ENCODE measurements at places on chromosomes 5 and 9.
A peak's percentile ranks its signal among the peaks of the same experiment; 100 is the strongest.

- peak; percentile 82 for DNase-seq
Observed at GRCh38 chr5:167850911-167851310, 440.5 kb upstream of the WWC1 start.

DNA sequence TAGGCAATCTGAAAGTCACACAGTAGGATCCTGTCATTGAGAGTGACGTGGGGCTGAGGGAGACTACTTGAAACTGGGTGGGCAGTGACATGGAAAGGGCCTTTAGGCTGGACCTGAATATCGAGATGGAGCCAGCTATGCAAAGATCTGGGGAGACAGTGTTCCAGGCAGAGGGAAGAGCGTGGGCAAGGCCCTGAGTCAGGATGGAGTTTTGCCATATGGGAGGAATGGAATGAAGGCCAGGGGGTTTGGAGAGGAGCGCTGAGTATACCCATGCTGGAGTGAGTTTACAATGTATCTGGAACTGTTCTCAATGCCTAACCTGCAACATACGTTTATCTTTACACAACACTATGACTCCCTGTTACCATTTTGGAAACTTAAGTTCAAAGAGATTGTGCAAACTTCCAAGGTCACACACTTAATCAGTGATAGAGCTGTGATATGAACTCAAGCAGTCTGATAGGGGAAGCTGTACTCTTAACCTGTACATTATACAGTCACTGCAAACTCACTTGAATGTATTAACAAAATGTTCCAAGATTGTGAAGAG lies 33.5 kb downstream of the INSYN2B start:
- DNase-seq: peak; percentile 60

DNA sequence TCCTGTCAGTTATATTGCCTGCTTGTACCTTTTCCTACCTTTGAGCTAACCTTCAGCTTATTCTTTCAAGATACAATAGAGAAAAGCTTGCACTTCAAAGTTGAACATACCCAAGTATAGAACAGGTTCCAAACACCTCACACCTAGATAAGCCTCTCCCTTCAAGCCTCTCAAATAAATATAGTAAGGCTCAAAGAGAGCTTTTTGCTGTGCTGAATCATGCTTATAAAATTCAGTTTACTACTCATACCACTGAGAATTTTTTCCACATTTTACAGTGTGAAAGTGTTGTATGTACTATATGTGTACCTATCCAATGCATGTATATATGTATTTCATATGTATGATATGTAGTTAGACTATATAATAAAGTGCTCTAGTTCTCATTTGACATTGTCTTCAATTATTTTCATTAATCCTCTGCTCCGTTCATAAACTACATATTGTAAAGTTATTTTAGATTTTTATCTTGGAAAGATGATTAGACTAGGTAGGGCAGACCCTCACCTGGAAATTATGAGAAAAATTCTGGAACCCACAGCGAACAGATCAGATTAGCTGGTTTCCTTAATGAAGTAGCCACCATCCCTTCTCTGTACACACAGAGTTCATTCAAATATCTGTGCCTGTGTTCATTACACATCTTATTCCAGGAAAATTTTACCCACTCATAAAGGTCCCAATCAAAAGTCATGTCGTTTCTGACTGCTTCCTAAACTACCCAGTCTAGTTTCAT lies 149.2 kb upstream of the RGMB start:
- no peak for DNase-seq

GRCh38 chr5:132025403-132025971 lies 14.0 kb upstream of the ACSL6 start:
- no peak for DNase-seq

DNA sequence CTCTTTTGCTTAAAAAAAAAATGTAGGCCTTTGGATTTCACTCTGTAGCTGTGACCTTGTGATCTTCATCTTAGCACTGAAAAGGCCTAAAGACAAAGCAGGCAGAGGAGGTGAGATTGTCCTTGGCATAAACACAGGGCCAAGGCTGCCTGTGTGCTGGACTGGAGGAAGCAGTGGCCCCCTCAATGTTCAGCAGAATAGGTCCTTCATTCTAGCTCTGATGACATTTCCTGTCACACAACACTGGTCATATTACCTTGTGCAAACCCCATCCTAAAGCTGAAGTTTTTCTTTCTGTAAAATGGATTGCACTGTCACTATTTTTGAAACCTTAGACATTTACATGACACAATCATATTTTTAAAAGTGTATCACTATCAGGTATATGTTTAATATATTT lies 147.4 kb downstream of the INSYN2B start:
- DNase-seq: no peak

Measured in astrocyte (in vitro differentiated cells and primary cell).